ENCODE measurements at places on chromosomes 7 and 10. TPM values are rescaled to one million over a fixed set of nuclear protein-coding genes. Genes with fewer than 3 reads are reported as not detected.

The C10orf105 gene
- 0.50 TPM for total RNA-seq

The PUS7 gene
- 7.2 TPM for total RNA-seq

The CDHR3 gene
- 3.0 TPM for total RNA-seq

The HOXA1 gene
- total RNA-seq = 0.40 TPM

The CYP2C8 gene
- not detected for total RNA-seq

The NOM1 gene
- 20.4 TPM for total RNA-seq

The PITX3 gene
- total RNA-seq = not detected

The ADIRF gene
- total RNA-seq = not detected

The FFAR4 gene
- total RNA-seq = not detected

The GIMAP5 gene
- 149 TPM for total RNA-seq

The NEUROG3 gene
- not detected for total RNA-seq

The PIK3AP1 gene
- total RNA-seq = 2.6 TPM

The HABP2 gene
- total RNA-seq = not detected

The ZNF107 gene
- 18.4 TPM for total RNA-seq

The FAM25A gene
- total RNA-seq = not detected

All from activated naive CD4-positive, alpha-beta T cell treated with anti-CD3 and anti-CD28 coated beads, Interleukin-2, amount 10 ng/mL, durations not matched to agents 5 hours and 36 hours (primary cell).